ENCODE measurements at places on chromosomes 5 and 9. TPM values are rescaled to one million over a fixed set of nuclear protein-coding genes. Genes with fewer than 3 reads are reported as not detected.

GRCh38 chr9:109037946-109038715, 24.8 kb upstream of the CTNNAL1 start:
- H3K4me3 ChIP-seq = no peak overlapping the region
- DNase-seq = no peak
- H3K4me1 ChIP-seq = no peaks in the 10 kb centered on the region

DNA sequence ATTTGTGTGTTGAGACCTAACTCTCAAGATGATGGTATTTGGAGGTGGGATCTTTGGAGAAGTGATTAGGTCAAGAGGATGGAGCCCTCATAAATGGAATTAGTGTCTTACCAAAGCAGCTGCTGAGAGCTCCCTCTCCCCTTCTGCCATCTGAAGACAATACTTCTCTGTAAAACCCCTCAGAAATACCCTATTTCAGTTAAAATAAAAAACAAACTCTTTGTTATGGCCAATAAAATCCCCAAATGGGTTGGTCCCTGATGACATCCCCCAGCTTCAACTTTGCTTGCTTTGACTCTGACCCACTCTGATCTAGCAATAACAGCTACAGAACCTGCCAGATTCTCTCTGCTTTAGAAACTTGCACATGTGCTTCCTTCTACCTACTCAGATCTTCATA, 100.9 kb downstream of the SNCAIP start:
- H3K4me3 ChIP-seq = no peak overlapping the region
- H3K36me3 ChIP-seq = no peaks in the 10 kb centered on the region
- no peaks in the 10 kb centered on the region for H3K27me3 ChIP-seq
- H3K4me1 ChIP-seq = no peaks in the 10 kb centered on the region

GRCh38 chr9:135920973-135921585, 13.7 kb upstream of the CAMSAP1 start:
- DNase-seq = no peak
- H3K4me1 ChIP-seq = no peaks in the 10 kb centered on the region
- H3K27ac ChIP-seq = no peak overlapping the region
- H3K27me3 ChIP-seq = no peaks in the 10 kb centered on the region
- H3K4me3 ChIP-seq = no peak overlapping the region

The TAF7 gene
- total RNA-seq = 101 TPM

DNA sequence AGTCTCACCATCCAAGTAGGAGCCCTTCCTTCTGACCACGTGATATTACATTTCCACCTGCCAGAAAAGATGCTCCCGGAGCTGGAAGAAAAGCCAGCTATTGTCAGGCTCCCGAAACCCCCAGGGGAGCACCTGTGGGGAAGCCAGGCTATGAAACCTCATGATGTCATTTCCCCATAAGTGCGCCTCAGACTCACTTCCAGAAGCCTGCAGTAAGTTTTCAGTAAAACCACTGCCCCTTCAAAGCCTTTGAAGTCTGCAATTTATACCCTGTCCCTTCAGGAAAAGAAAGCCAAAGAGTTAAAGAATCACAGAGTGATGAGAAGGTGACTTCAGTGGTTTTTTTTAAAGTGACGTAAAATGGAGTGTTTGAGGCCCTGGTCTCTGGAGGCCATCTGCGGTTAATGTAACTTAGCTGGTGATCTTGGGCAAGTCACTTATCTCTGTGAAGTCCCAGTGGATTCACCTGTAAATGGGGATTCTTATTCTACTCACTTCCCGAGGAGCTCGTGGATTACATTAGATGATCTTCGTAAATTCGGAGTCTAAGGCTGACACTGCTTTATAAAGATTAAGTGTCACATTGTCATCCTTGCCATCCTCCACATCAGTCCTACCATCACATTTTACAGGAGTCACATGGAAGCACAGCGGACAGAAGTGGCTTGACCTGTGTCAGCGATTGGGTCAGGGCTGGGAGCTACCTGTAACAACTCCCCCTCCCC, 2.6 kb upstream of the SEMA6A start:
- H3K4me1 ChIP-seq = peaks cover 5% of the 10 kb centered on the region
- H3K27me3 ChIP-seq = no peaks in the 10 kb centered on the region
- H3K4me3 ChIP-seq = no peak overlapping the region
- no peak for DNase-seq

GRCh38 chr9:17894501-17895160, 315.8 kb downstream of the SH3GL2 start:
- no peaks in the 10 kb centered on the region for H3K36me3 ChIP-seq
- no peaks in the 10 kb centered on the region for H3K4me1 ChIP-seq
- H3K27ac ChIP-seq = no peak overlapping the region
- no peak overlapping the region for H3K4me3 ChIP-seq

GRCh38 chr9:23079798-23080197, 633.2 kb downstream of the DMRTA1 start:
- no peaks in the 10 kb centered on the region for H3K27me3 ChIP-seq
- DNase-seq = no peak
- no peaks in the 10 kb centered on the region for H3K36me3 ChIP-seq
- H3K27ac ChIP-seq = no peak overlapping the region

- DNase-seq = no peak
- H3K4me3 ChIP-seq = no peak overlapping the region
- H3K4me1 ChIP-seq = no peaks in the 10 kb centered on the region
- no peaks in the 10 kb centered on the region for H3K36me3 ChIP-seq
- H3K27ac ChIP-seq = no peak overlapping the region
Observed at GRCh38 chr5:20574576-20574975, 586.6 kb upstream of the CDH18 start.

DNA sequence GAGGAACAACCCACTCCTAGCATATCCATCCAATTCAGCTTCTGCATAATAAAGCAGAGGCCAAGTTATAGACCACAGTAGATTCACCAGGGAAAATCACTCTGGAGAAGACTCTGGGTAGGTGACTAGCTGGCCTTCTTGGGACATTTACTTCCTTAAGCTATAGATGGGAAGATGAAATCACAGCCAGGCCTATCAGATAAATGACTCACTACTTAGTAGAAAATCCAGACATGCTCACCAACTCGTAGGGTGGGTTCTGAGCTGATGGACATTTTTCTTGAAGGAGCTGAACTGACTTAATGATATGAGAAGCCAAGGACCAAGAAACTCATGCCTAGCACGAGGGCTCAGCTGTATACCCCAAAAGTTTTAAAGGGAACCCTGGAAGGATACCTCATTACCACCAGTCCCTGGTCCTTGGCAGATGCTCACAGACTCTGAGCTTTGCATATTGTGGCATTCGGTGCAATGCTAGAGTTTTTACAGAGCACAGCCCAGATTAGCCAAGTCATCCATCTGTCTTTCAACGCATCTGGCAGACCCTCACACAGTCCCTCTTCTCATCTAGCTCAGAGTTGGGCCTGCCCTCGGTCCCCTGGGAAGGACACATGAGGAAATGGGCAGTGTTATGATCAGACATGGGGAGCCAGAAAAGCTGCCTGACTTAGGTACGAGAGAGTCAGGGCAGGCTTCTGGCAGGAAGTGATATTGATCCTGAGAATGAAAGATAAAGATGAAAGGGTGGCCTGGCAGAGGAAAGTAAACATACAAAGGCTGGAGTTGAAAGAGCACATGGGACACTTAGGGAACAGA, 15.0 kb downstream of the ACSL6 start:
- H3K27me3 ChIP-seq = no peaks in the 10 kb centered on the region
- no peak for DNase-seq
- H3K36me3 ChIP-seq = no peaks in the 10 kb centered on the region
- H3K4me1 ChIP-seq = peaks cover 19% of the 10 kb centered on the region

The KIF24 gene
- total RNA-seq = 3.9 TPM

- no peak for DNase-seq
- H3K27me3 ChIP-seq = no peaks in the 10 kb centered on the region
- no peak overlapping the region for H3K27ac ChIP-seq
Observed at GRCh38 chr5:171872666-171873065, 87.0 kb downstream of the SMIM23 start.

- H3K27ac ChIP-seq = no peak overlapping the region
- H3K27me3 ChIP-seq = no peaks in the 10 kb centered on the region
- no peak overlapping the region for H3K4me3 ChIP-seq
- peaks cover 7% of the 10 kb centered on the region for H3K4me1 ChIP-seq
Observed at GRCh38 chr5:17156463-17156862, 61.0 kb upstream of the BASP1 start.

- no peaks in the 10 kb centered on the region for H3K4me1 ChIP-seq
- no peaks in the 10 kb centered on the region for H3K36me3 ChIP-seq
- no peak overlapping the region for H3K4me3 ChIP-seq
Observed at GRCh38 chr5:40547557-40547956, 132.2 kb upstream of the PTGER4 start.

GRCh38 chr5:13412040-13412595, 532.4 kb downstream of the DNAH5 start:
- H3K27ac ChIP-seq = no peak overlapping the region
- no peak overlapping the region for H3K4me3 ChIP-seq
- no peaks in the 10 kb centered on the region for H3K27me3 ChIP-seq
- DNase-seq = no peak
- no peaks in the 10 kb centered on the region for H3K4me1 ChIP-seq

- no peaks in the 10 kb centered on the region for H3K27me3 ChIP-seq
- no peak overlapping the region for H3K27ac ChIP-seq
- H3K4me1 ChIP-seq = no peaks in the 10 kb centered on the region
- no peak for DNase-seq
Observed at GRCh38 chr9:109449036-109449798, 48.9 kb downstream of the PTPN3 start.

DNA sequence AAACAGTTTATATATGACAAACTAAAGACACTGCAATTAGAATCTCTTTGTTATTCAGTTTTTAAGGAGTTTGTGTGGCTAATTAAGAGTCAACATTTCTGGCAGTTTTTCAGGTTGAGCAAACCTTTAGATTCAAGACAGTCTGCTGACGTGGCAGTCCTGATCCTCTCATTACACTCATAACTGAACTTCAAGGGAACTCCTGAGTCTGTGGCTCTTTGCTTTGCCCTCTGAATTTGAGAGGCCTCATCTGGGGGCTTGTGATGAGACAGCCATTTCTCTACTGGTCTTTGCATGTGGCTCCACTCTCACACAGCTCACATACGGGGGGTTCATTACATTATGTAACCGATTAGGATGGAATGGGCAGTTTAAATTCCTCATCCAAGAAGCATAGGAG, 182.9 kb upstream of the MEF2C start:
- peaks cover 3% of the 10 kb centered on the region for H3K4me1 ChIP-seq
- no peaks in the 10 kb centered on the region for H3K36me3 ChIP-seq
- no peak overlapping the region for H3K27ac ChIP-seq
- H3K27me3 ChIP-seq = no peaks in the 10 kb centered on the region
- no peak for DNase-seq
- H3K4me3 ChIP-seq = no peak overlapping the region

GRCh38 chr9:105510024-105510423, 47.9 kb upstream of the FKTN start:
- no peaks in the 10 kb centered on the region for H3K4me1 ChIP-seq
- peaks cover 3% of the 10 kb centered on the region for H3K36me3 ChIP-seq
- DNase-seq = no peak
- H3K4me3 ChIP-seq = no peak overlapping the region

The LCN6 gene
- total RNA-seq = not detected

GRCh38 chr5:173714551-173715428, 98.3 kb upstream of the BOD1 start:
- H3K4me3 ChIP-seq = no peak overlapping the region
- no peaks in the 10 kb centered on the region for H3K4me1 ChIP-seq
- no peaks in the 10 kb centered on the region for H3K36me3 ChIP-seq
- H3K27ac ChIP-seq = no peak overlapping the region

DNA sequence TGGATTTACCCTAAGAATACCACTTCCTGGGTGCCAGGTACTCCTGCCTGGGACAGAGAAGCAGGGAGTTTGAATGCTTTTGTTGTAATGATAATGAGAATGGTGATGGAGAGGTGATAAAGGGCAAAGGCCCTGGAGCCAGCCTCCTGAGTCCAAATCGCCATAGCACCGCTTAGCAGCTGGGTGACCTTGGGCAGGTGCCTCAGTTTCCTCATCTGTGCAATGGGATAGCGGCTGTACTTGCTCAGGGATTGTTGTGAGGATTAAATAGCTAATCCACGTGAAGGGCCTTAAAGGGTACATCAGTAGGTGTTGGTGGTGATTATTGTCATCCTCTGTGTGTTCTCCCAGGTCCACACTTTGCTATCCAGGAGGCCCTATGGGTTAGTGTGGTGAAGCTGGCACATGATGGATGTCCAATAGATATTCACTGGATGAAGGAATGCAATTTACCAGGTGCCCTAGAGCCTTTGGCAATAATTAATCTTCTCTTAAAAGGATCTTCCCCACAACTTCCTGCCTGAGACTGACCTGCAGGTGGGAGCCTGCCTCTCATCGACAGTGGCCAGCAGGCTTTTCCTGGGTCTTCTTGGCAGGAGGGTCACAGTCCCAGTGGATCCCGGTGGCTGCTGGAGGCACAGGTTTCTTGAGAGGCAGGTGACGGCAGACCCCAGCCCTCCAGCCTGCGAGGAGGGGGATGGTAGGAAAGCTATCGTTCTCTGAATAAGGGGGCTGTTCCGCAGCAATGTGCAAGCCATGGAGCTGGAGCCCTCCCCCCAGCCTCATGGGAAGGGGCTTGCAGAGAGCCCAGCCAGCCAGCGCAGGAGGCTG, 160.2 kb downstream of the MACROH2A1 start:
- peaks cover 2% of the 10 kb centered on the region for H3K4me1 ChIP-seq
- no peaks in the 10 kb centered on the region for H3K27me3 ChIP-seq
- H3K27ac ChIP-seq = no peak overlapping the region

DNA sequence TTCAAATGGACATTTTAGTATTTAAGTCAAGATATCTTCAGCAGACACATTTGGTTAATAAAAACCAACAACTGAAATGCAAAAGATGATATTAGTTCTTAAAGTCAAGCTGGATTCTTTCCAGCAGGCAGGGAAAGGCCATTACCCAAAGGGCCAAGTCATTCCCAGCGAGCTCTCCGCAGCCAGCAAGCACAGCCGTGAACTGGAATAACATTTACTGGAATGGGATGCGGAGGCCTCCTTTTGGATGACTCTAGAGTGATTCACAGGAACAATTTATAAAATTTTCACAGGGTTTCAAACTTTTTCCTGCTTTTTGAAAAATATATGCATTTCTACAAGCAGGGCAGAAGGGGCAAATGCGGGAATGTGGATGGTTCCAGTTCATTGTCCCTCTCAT, 76.6 kb upstream of the DAB2 start:
- DNase-seq = no peak
- H3K36me3 ChIP-seq = no peaks in the 10 kb centered on the region
- H3K27me3 ChIP-seq = no peaks in the 10 kb centered on the region

GRCh38 chr9:109421026-109421970, 76.8 kb downstream of the PTPN3 start:
- H3K27me3 ChIP-seq = no peaks in the 10 kb centered on the region
- no peaks in the 10 kb centered on the region for H3K36me3 ChIP-seq
- DNase-seq = no peak
- no peak overlapping the region for H3K4me3 ChIP-seq
- no peak overlapping the region for H3K27ac ChIP-seq
- no peaks in the 10 kb centered on the region for H3K4me1 ChIP-seq

The PLGRKT gene
- 15.7 TPM for total RNA-seq

DNA sequence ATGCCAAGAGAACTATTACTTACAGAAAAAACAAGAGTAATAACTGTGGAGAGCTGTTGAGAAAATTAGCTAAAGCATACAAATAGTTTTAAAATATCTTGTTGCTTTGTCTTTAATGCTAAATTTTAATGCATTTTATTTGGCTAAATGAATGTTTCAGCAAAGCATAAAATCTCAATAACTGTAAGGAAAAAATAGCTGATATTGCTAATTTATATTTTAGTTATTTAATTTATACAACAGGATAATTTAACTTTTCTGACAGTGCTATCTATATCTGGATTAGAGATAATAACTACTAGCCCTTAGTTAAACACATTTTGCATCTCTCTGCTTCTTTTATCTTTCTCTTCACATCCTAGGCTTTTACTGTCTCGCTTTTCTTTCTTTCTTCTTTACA, 1014.9 kb upstream of the COX7C start:
- no peaks in the 10 kb centered on the region for H3K27me3 ChIP-seq
- H3K36me3 ChIP-seq = no peaks in the 10 kb centered on the region
- H3K4me3 ChIP-seq = no peak overlapping the region
- H3K27ac ChIP-seq = no peak overlapping the region
